SHP77 (cell line): ENCODE measurements at places on chromosomes 2 and 18.
A peak's percentile ranks its signal among the peaks of the same experiment; 100 is the strongest.

- DNase-seq = no peak
These were observed 90.4 kb downstream of the NUP35 start for GRCh38 chr2:183214680-183215079.

DNA sequence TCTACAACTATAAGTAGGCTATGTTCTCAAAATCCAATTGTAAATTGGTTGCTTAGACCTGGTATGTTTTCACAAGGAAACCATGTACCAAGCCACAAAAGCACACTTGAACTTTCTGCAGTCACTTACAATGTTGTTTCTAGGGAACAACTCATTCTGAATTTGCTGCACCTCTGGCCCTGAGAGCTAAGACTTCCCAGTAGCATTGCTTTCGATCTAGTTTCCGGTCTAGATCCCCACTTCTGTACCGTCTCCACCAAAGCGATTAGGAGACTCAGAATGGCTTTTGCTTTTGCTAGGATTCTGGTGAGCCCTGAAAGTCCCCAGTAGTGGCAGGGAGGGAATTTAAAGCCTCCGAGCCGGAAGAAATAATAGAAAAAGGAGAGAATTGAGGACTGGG is 313.0 kb downstream of the ARHGAP15 start:
- no peak for DNase-seq

- no peak for DNase-seq
These were observed 50.3 kb upstream of the TLK1 start for GRCh38 chr2:171210864-171211431.

DNA sequence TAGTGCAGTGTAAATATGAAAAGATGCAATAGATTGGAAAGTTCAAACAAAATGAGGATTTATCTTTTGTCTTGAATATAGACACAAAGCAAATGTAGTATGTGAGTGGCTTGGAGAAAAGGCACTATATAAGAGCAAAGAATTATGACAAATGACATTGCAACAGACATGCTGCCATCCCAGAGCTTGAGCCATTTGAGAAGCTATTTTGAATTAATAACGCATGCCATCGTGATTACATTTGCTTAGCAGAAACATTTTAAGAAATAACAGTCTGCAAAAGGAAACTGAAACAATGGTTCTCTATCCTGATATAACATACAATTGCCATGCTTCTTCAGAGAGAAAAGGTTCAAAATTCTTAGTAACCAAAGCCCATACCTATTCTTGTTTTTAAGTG is 677.1 kb downstream of the ZEB2 start:
- no peak for DNase-seq

- no peak for DNase-seq
These were observed 27.5 kb downstream of the PMAIP1 start for GRCh38 chr18:59927246-59927825.

DNA sequence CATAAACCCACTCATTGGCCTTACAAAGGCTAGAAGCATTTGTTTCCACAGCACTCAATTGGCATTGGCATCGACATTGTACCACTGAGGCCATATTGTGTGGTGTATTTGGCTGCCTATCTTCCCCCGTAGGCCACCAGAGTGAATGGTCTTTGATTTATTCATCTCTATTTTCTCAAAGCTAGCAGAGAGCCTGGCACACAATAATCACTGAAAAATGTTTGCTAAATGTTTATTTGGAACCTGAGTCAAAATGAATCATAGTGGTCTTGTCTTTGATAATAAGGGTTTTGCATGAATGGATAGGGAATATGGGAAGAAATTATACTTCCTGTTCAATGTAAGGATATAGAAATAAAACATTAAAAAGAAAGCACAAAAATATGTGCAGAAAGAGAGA is 107.3 kb upstream of the SLC8A1 start:
- no peak for DNase-seq

GRCh38 chr18:64474773-64475172 is 325.9 kb upstream of the LINC00305 start:
- peak; percentile 6 for DNase-seq

- no peak for DNase-seq
These were observed 175.3 kb upstream of the PID1 start for GRCh38 chr2:229446350-229446749.
